Activated T-helper 17 cell treated with anti-CD3 and anti-CD28 coated beads, Interleukin-2, amount 50 U/mL, for 72 hours (primary cell): ENCODE measurements at places on chromosomes 4 and X. TPM values are rescaled to one million over a fixed set of nuclear protein-coding genes. Genes with fewer than 3 reads are reported as not detected.

The NLRP2B gene
- not detected for total RNA-seq

The ARMCX1 gene
- 0.64 TPM for total RNA-seq

The NDNF gene
- 2.5 TPM for total RNA-seq

The CACNA1F gene
- total RNA-seq: 0.82 TPM

The SYTL4 gene
- total RNA-seq: not detected

The IL3RA gene
- 1.2 TPM for total RNA-seq

The ALAS2 gene
- not detected for total RNA-seq

The MAGEA1 gene
- total RNA-seq: not detected

The TMSB15B gene
- total RNA-seq: 11.1 TPM

The CT45A10 gene
- not detected for total RNA-seq

The C4orf36 gene
- not detected for total RNA-seq

The EGFL6 gene
- 0.21 TPM for total RNA-seq

The NAP1L2 gene
- total RNA-seq: 1.9 TPM

The RRH gene
- total RNA-seq: 0.42 TPM

The SNCA gene
- total RNA-seq: 0.85 TPM

The MAGEA12 gene
- not detected for total RNA-seq

The CXorf49B gene
- total RNA-seq: not detected

The BMP3 gene
- not detected for total RNA-seq

The PABPC5 gene
- not detected for total RNA-seq

The CT45A2 gene
- total RNA-seq: not detected

The TLR3 gene
- not detected for total RNA-seq

The AFF2 gene
- 0.42 TPM for total RNA-seq

The USP17L11 gene
- total RNA-seq: not detected

The MTMR8 gene
- 5.9 TPM for total RNA-seq

The GNRHR gene
- total RNA-seq: not detected

The VEGFD gene
- not detected for total RNA-seq

The KANTR gene
- total RNA-seq: 44.9 TPM

The REELD1 gene
- 0.15 TPM for total RNA-seq

The MTTP gene
- 0.53 TPM for total RNA-seq

The EMD gene
- total RNA-seq: 86.5 TPM

The LRIT3 gene
- total RNA-seq: 0.52 TPM

The MAGEA8 gene
- total RNA-seq: not detected

The SPACA5 gene
- total RNA-seq: not detected

The AFM gene
- not detected for total RNA-seq

The CFI gene
- not detected for total RNA-seq

The TIMM17B gene
- 66.3 TPM for total RNA-seq

The DIAPH2 gene
- total RNA-seq: 7.1 TPM

The UGT2B10 gene
- not detected for total RNA-seq

The CTBP1 gene
- 117 TPM for total RNA-seq

The RGS12 gene
- 10.6 TPM for total RNA-seq

The ITIH6 gene
- not detected for total RNA-seq

The SSX3 gene
- not detected for total RNA-seq

The FRMD7 gene
- not detected for total RNA-seq

The ADH1B gene
- total RNA-seq: not detected
